ENCODE measurements at places on chromosomes 13 and 19.

GRCh38 chr19:31329819-31330218, 19.4 kb downstream of the TSHZ3 start:
- DNase-seq: no peak

DNA sequence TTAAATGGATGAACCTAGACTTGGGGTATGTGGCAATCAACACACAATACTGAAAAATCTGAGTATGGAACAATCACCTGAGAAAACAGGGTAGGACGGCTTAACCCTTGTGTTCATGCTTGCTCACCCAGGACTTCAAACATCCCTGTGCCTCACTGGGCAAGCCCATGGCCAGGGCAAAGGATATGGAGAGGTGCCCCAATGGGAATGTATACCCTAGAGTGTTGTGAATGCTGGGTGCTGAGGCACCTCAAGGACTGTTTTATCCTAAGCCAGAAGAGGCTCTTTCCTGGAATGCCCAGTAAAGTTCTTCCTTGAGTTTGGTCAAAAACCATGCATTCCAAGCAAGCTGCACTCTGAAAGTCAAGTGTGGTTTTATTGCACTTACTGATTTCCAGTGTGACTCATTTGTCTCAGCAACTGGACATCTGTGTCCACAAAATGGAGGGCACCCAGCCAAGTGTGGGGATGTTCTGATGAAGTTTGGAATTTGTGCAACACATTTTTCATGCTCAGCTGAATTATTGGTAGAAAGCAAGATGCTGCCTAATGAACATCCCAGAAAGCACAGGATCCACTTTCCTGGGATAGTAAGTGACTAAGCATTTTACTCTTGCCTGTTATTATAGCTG, 531.3 kb downstream of the RFC3 start:
- no peak for DNase-seq

GRCh38 chr13:98820744-98821371, 68.4 kb upstream of the SLC15A1 start:
- DNase-seq: no peak

DNA sequence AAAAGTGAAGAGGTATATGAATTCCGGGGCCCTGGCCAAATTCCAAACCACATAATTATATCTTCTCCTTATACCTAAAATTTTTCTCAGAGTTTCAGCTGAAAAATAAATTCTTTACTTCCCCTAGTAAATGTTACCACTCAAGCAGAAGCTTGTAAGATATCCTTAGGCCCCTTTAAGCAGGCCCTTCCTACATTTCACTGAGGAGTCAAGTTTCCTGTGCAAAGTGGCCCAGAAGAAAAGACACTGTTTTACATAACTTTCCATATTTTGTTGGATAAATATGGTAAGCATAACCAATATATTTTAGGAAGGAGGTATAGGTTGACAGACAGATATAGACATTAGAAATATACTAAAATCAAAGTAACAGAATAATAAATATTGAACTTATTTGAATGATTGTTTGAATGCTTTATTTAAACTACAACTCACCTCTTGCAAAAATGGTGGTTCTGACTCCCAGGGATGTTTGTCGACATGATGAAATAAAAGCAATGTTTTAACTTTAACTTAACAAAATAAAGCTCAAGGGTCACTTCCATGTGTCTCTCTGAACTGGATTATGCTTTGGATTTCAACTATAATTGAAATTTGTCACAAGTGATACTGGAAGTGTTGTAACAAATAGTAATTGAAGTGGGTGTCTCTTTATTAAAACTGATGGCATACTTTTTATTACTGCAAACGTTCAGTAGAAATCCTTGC, 141.2 kb downstream of the SPRY2 start:
- no peak for DNase-seq

- no peak for DNase-seq
These were observed 23.5 kb upstream of the SLC15A1 start for GRCh38 chr13:98775844-98776598.

DNA sequence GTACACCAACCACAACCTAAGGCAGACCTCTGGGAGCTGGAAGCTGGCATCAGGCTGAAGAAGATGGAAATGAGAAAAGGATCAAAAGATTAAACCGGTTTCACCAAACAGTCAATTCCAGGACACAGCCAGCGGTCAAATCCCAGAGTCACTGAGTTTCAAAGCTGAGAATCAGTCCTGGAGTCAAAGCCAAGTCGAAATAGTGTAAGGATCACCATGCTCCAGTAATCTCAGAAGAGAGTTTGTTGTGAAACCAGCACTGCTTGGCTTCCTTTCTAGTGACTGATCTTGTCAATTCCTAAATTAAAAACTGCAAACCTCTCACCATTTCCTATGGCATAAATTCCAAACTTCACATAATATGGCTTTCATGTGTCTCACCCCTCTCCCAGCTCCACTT, 198.8 kb downstream of the GPC6 start:
- DNase-seq: no peak

DNA sequence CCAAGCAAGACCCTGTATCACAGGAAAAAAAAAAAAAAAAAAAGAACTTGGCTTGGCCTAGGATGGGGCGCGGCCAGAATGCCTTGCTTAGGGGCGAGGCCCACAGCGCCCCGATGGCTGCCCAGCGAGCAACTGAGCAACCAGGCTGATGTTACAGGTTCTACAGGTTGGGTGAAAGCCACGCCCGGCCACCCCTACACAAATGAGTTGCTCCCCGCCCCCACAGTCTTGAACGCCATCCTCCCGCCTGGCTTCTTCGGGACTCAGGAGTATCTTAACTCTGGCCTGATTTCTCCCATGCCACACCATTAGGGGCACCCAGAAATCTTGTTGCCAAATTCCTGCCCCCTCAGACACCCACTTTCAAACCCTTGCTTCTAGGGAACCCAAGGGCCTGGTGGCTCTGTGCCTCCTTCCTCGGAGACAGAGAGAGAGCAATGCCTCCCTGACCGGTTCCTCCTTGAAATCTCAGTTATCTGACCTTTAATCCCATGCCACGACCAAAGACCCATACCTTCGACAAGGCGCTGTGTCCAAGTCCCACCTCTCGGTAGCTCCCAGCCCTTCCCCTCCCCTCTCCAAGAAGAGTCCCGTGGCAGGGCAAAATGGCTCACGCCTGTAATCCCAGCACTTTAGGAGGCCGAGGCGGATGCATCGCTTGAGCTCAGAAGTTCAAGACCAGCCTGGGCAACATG, 1.1 kb upstream of the CBLC start:
- no peak for DNase-seq

DNA sequence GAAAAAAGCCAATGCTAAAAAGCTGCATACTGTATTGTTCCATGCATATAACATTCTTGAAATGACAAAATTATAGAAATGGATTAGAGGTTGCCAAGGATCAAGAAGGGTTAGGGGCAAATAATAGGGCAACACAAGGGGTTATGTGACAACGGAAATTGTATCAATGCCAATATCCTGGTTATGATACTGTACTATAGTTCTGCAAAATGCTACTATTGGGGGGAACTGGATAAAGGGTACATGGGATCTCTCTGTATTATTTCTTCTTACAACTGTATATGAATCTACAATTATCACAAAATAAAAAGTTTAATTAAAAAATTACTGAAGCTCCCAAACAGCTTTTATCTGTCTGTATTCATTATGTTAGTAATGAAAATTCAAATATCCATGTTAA, 31.9 kb downstream of the LNX2 start:
- no peak for DNase-seq

DNA sequence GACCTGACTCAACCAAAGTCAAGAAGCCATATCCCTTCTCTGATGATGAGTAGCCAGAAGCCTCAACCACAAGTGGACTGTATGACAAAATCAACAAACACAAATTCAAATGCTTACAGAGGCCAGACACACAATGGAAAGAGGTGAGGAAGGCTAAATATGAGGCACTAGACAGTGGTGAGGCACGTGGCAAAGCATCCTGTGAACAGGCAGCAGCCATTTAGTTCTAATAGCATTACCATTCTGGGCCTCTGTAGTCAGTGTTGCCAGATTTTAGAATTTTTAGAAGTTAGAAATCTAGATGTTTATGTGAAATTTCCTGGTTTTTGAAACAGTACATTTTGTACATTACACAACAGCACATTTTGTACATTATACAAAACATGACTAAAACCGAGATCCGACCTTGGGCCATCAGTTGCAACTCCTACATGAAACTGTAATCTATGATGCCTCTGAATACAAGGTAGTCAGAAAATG, 403.3 kb downstream of the COG6 start:
- no peak for DNase-seq

- no peak for DNase-seq
These were observed 131.0 kb downstream of the DLEU7 start for GRCh38 chr13:50712456-50712855.

DNA sequence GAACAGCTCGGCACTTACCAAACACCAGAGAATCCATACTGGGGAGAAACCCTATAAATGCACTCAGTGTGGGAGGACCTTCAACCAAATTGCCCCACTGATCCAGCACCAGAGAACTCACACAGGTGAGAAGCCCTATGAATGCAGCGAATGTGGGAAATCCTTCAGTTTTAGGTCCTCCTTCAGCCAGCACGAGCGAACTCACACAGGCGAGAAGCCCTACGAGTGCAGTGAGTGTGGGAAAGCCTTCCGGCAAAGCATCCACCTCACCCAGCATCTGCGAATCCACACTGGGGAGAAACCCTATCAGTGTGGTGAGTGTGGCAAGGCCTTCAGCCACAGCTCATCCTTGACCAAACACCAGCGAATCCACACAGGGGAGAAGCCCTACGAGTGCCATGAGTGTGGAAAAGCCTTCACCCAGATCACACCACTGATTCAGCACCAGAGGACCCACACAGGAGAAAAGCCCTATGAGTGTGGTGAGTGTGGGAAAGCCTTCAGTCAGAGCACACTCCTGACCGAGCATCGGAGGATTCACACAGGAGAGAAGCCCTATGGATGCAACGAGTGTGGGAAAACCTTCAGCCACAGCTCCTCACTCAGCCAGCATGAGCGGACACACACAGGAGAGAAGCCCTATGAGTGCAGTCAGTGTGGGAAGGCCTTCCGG, 8.3 kb downstream of the ZNF135 start:
- no peak for DNase-seq

DNA sequence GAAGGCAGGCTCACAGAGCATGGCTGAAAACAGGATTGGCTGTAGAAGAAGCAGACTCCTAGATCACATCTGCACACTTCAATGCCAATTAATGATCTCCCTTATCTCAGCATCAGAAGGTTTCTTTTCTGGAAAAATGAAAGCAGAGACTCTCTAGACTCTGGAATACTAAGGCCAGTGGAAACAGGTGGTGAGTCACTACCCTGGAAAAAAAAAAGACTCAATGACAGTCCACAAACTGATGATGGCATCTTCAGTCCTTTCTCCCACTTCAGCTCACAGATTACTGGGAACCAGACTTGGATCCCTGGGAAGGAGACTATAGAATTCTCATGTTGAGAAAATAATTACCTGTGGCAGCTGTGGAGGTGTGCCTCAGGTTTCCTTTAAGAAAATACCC, 47.5 kb upstream of the MBNL2 start:
- no peak for DNase-seq

- no peak for DNase-seq
These were observed 308.6 kb downstream of the HS6ST3 start for GRCh38 chr13:96398486-96398885.

- DNase-seq: no peak
These were observed 9.0 kb downstream of the LSM14A start for GRCh38 chr19:34181111-34181864.

DNA sequence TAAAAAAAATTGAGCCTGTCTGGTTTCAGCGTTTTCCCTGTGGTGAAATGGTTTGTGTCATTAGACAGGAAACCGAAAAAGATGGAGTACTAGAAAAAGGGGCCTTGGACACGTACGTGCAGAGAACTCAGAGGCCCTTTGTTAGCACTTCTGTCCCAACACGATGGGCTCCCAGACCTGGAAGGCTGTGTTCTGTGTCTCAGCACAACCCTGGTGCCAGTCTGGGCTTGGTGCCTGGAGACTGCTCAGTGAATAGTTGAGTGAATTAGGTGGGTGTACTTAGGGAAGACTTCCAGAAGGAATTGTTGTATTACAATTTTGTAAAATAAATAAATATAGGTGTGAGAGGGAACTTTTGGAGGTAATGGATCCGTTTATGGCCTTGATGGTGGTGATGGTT, 8.7 kb downstream of the ZNF71 start:
- DNase-seq: no peak

DNA sequence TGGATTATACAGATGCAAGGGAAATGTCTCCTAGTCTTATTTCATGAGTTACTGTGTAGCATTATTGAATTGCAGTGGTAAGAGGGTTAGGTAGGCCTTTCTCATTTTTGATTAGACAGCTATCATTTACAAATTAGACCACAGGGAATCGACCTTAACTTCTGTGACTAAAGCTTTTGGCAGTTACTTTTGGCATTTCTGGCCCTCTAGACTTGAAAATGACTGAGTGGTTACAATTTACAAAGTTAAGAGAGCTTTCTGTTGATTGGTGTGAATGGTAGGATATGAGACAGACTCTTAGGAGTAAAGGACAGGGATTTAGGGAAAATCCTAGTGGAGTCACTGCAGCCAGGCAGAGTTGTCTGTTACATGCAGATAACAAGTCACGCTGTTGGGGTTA, 86.1 kb downstream of the GGACT start:
- no peak for DNase-seq

DNA sequence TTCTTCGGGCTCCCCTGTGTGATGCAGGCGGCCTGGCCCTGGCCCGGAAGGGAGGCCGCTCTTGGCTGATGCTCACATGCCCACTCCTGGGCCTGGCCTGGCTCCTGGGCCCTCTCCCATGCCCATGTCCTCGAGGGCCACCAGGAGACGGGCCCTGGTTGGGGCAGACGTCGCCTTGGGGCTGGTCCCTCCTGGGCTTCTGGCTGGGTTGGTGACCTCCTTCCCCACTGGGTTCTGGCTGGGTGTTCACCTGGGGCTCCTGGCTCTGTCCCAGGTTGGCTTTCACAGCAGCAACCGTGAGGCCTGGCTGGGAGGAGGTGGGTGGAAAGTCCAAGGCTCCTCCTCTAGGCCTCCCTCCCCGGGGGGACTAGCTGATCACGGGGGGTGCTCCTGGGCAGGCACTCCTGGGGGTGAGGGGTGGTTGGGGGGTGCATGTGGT, 15.5 kb upstream of the SLC7A10 start:
- DNase-seq: no peak

DNA sequence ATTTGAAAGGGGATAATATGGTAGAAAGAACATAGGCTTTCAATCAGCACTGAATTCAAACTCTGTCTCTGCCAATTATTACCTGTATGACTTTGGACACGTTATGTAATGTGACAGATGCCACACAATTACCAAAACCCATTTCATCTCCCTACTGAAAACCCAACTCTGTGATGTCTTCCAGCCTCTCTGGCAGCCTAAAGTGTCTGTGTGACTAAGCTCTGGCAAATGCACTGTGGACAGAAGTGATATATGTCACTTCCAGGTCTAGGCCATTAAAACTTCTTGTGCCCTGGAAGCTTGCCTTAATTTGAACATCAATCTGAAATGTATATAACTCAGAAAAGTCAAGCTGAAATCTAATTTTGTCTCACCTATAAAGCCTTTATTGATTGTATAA, 552.0 kb downstream of the RFC3 start:
- DNase-seq: no peak

- DNase-seq: no peak
These were observed 112.6 kb downstream of the LIG4 start for GRCh38 chr13:108102771-108103170.

- no peak for DNase-seq
These were observed 34.2 kb downstream of the GPR42 start for GRCh38 chr19:35404879-35405622.

- DNase-seq: no peak
These were observed 315.6 kb downstream of the SLITRK5 start for GRCh38 chr13:87986639-87987250.

Data from CD4-positive, alpha-beta T cell treated with Interleukin-17A for 1 hour (primary cell).